Cortex of kidney (tissue), 1 donor: ENCODE measurements at places on chromosomes 4 and X.

GRCh38 chr4:40199999-40200874, 3.4 kb downstream of the RHOH start:
- DNase-seq: no peak

- no peak for DNase-seq
Observed at GRCh38 chrX:16774746-16775145, 11.5 kb upstream of the TXLNG start.

GRCh38 chrX:129705988-129706387, 32.8 kb upstream of the XPNPEP2 start:
- no peak for DNase-seq

- DNase-seq: no peak
Observed at GRCh38 chrX:38871129-38872029, 70.1 kb downstream of the MID1IP1 start.

DNA sequence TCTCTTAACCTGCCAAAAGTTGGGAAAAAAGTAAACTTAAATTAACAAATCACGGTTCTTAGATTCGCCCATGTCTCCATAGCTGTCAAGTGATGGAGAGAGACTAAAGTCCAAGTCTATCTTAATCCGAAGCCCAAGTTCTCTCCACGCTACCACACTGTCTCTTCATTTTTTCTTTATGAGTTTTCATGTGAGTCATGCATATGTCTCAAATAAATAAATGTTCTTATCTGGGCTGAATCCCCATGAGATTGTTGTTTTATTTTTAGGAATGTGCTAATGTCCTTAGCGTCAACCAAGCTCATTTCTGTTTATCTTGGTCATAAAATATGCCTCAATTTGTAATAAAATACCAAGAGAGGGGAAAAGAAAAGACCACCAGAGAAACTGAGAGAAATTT, 169.3 kb downstream of the RCHY1 start:
- DNase-seq: no peak

DNA sequence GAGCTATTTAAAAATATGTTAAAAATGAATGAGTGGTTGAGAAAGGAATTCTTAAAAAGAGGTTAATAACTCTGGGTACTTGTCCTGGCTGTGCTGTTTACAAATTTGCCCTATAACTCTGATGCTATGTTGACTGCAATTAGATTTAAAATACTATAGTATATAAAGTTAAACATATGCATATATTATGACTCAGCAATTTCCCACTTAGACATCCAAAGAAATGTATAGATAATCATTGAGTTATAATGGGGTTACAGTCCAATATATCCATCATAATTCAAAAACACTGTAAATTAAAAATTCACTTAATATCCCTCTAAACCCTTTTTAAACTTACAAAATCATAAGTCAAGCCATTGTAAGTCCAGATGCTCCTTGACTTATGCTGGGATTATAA, 430.3 kb downstream of the PACRGL start:
- no peak for DNase-seq
